ENCODE measurements at places on chromosomes 1 and 21.

GRCh38 chr1:84582802-84583587, 8.8 kb upstream of the CTBS start:
- no peak for DNase-seq

- DNase-seq = no peak
Observed at GRCh38 chr1:91925644-91926435, 23.4 kb upstream of the BRDT start.

DNA sequence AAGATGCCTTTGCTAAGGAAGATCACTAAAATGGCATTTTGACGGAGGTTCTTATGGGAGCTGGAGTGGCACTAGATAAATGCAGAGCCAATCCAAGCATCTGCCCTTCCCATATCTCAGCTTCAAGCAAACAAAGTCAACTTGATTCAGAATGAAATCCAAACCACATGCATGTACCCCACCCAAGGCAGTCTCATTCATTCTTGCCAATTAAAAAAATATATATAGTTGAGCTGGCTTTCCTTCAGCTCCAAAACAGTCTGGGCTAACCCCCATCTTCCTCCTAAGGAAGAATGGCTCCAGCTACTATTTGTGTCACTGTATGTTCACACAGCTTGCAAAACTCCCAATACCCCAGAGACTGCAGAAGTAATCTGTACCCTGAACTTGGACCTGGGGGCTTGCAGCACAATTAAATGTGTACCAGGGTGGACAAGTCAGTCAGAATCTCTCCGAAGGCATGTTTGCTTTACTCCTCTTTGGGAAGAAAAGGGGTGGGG, 35.4 kb downstream of the GPR3 start:
- no peak for DNase-seq

- peak; percentile 9 for DNase-seq
Observed at GRCh38 chr1:186782791-186783190, 46.0 kb upstream of the PLA2G4A start.

- no peak for DNase-seq
Observed at GRCh38 chr1:57835620-57836019, 411.8 kb upstream of the DAB1 start.

GRCh38 chr1:111723091-111723806, 15.9 kb downstream of the INKA2 start:
- DNase-seq = no peak

DNA sequence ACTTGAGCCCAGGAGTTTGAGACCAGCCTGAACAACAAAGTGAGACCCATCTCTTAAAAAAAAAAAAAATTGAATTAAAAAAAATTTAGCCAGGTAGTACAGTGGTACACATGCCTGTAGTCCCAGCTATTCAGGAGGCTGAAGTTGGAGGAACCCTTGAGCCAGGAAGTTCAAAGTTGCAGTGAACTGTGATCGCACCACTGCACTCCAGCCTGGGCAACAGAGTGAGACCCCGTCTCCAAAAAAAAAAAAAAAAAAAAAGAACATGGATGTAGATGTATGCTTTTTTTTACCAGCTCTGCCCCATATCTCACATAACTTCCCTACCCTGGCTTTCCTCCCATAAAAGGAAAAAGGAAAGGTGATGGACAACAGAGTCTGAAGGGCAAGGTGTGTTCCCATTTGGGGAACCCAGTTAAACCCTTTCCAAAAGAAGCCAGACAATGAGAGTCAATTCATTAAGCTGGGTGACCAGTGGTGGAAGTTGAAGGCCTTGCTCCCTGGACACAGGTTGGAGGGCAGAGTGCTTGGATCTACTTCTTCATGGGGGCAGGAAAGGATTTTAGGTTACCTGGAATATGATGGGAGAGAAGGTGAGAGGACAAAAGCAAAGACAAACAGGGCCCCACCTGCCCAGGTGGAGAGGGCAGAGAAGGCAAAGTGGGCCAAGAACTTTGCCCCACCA, 2.9 kb downstream of the KRTCAP2 start:
- DNase-seq = no peak

GRCh38 chr21:36709030-36709867, 10.3 kb downstream of the SIM2 start:
- DNase-seq = no peak

DNA sequence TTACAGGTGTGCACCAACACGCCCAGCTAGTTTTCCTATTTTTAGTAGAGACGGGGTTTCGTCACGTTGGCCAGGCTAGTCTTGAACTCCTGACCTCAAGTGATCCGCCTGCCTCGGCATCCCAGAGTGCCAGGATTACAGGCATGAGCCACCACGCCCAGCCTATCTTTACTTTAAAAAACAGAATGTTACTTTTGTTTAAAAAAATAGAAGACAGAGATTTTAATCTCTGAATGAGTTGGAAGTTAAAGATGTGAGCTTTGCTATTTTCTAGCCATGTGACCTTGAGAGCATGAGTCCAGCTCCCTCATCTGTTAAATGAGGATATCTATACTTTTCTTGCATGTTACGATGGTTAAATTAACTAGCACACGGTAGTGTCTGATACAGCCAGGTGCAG, 3.9 kb upstream of the PUM1 start:
- no peak for DNase-seq

DNA sequence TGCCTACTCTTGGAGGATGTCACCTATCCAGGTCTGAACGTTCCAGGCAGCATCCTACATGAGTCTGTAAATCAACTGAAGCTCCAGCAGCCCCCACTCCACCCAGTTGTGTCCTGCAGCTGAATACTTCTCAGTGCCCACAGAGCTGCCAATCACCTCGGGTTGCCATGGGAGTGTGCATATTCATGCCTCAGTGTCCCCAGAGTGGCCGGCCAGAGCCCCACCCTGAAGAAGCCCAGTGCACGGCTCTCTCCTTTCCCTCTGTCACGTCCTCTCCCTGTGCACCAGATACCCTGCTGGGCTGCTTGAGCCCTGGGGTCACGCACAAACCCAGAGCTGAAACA, 16.1 kb upstream of the GSTM4 start:
- no peak for DNase-seq

GRCh38 chr1:69998847-69999246, 206.5 kb downstream of the LRRC40 start:
- no peak for DNase-seq

- DNase-seq = no peak
Observed at GRCh38 chr21:46468108-46468774, 9.6 kb downstream of the DIP2A start.

DNA sequence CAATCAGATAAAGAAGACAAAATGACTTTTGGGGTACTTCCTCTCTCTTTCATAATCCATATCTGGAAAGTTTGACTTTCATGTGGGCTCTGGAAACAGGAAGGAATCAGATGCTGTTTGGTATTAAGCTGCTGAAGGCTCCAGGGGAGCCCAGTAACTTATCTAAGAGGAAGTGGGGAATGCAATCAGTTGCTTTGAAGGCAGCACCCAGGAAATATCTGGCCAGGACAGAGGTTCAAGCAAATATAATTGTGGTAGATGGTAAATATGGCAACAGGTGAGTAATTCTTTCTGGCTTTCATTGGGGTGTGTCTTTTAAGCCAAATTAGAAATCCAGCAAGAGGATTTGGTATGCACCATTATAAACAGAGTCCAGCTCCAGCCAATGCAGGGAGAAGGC, 44.4 kb downstream of the COLGALT2 start:
- no peak for DNase-seq

- no peak for DNase-seq
Observed at GRCh38 chr21:46516068-46516467, 57.4 kb downstream of the DIP2A start.

DNA sequence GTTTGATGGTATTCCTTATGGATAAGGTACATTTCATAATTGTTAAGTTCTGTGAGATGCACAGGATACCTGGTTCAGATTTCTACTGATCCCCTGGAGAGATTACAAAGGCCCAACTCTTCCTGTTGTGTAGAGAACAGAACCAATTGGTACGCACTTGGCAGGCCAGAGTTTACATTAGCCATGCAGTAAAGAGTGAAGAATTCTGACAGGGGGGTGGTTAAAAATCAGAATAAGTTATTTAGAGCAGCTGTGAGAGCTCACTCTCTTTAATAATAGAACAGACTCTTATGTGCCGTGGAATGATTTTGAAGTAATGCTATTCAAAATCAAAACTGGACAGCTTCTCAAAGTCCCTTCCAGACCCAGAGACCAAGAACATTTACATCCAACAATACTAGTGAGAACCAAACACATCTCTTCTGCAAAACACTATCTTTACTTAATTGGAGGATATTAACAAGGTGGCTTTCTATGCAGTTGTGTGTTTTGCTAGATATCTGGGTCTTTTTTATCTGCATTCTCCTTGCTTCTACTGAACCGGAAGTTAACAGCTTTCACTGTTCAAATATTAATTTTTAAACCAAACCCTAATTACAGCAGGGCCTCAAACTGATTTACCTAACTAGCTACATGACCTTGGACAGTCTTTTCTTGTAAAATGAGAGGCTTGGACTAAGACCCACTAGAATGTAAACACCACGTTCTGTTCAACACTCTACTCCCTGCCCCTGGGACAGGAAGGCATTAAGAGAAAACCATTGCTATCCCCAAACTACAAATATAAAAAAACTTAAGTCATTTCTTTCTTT, 4.0 kb downstream of the USP24 start:
- no peak for DNase-seq

DNA sequence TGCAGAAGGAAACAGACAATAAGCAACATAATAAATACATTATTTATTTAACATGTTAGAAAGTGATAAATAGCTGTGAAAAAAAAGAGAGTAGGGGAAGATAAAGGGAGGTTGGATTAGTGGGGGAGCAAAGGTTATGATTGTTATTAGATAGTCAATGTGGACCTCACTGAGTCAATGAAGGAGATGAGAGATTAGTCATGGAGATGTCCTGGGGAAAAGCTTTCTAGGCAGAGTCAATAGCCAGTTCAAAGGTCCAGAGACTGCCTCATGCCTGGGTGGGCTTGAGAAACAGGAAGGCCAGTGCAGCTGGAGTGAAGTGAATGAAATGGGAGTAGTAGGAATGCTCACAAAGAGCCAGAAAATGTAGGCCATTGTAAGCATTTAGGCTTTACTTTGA, 187.1 kb upstream of the CACYBP start:
- DNase-seq = peak; percentile 15

- no peak for DNase-seq
Observed at GRCh38 chr1:6301526-6301925, 40.6 kb upstream of the GPR153 start.

DNA sequence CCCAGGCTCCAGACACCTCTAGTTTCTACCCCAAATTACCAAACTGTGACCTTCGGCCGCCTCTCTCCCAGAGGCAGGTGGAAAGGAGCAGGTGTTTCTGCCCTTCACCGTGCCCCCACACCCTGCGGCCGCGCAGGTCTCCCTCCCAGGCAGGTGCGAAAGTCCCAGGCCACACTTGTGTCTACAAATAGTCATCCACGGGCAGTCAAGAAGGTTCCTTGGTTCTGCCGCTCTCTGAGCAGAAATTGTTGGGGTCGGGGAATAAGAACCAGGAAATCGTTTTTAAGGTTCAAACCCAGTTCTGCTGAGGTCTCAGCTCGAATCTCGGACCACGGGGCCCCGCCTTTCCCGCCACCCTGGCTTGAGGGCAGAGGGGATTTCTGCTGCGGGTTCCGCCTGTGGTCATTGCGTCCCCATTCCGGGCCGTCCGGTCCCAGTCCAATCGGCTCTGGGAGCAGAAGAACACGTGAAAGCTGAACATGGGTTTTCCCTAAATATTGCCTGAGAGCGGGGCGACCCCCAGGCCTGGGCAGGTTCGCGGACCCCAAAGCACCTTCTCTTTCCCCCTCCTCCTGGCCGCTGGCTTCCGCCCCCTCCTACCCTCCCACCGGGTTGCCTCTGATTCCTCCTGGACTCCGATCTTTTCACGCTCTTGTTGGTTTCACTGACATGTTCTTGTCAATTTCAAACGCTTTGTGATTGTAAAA, 1.2 kb upstream of the ATF3 start:
- no peak for DNase-seq

DNA sequence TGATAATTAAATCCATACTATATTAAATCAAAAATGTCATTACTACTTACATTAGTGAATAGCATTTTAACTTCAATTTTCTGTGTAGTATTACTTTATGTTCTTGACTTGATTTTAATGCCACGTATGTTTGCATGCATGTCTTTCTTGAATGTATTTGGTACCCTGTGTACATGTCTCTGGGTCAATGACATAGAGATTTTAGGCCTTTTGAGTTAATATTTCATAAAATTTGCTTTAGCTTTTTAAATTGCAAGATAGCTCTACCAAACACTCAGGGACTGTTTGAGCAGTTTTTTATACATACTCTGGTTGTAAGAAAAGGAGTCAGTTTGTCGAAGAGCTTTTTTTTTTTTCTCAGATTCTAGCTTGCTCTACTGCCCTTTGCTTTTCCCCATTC, 1.5 kb downstream of the MLLT11 start:
- no peak for DNase-seq

GRCh38 chr1:110012100-110012780, 22.2 kb upstream of the STRIP1 start:
- DNase-seq = no peak

DNA sequence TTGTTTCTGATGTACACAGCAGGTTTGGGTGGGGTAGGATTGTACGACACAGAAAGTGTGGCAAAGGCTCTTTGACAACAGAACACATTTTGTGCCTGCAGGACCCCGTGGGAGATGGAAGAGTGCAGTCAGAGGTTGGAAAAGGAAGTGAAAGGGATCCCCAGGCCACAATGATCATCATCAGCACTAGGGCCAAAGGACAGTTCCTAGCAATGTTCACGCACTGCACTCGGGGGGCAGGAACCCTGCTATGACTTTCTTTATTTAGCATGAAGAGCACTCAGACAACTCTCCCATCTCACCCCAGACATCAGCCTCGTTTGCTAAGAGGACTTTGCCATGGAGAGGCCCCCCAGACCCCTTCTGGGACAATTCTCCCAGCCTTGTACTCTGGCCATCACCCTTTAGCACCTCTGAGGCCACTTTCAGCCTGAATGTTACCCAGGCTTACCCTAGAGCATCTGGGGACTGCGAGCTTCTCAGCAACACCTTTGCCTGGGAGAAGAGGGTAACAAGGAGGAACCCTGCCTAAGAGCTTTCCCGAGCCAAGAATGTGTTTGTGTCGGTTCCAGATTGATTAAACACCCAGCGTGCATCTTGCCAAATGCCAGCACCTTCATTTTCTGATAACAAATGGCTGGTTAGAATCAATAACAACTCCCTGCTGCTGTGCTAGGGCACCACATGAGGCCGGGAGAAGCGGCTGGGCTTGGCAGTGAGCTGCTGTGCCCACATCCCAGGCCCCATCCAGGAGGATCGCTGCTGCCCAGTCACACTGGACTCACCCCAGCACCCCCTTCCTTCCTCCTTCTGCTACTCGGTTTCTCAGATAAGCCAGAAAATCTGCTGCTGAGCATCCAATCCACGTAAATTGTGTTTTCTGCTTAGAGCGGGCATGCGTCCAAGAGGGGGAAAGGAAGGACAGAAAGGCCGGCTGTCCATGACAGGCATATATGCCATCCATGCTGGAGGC, 633.1 kb downstream of the AJAP1 start:
- no peak for DNase-seq
